CD14-positive monocyte (primary cell): ENCODE measurements at places on chromosomes 2 and 18. TPM values are rescaled to one million over a fixed set of nuclear protein-coding genes. Genes with fewer than 3 reads are reported as not detected.

The CDKL4 gene
- not detected for polyA plus RNA-seq

The MAPRE3 gene
- 2.4 TPM for polyA plus RNA-seq

The RAX gene
- polyA plus RNA-seq, result not detected in 2 replicates

The DYNAP gene
- polyA plus RNA-seq, result not detected

The UGT1A6 gene
- polyA plus RNA-seq, result not detected

The ZC3H6 gene
- 0.81 and 2.1 TPM in 2 replicates for polyA plus RNA-seq

The UGT1A10 gene
- not detected in 2 replicates for polyA plus RNA-seq

The ASB18 gene
- not detected for polyA plus RNA-seq

The OSBPL6 gene
- polyA plus RNA-seq, result not detected

DNA sequence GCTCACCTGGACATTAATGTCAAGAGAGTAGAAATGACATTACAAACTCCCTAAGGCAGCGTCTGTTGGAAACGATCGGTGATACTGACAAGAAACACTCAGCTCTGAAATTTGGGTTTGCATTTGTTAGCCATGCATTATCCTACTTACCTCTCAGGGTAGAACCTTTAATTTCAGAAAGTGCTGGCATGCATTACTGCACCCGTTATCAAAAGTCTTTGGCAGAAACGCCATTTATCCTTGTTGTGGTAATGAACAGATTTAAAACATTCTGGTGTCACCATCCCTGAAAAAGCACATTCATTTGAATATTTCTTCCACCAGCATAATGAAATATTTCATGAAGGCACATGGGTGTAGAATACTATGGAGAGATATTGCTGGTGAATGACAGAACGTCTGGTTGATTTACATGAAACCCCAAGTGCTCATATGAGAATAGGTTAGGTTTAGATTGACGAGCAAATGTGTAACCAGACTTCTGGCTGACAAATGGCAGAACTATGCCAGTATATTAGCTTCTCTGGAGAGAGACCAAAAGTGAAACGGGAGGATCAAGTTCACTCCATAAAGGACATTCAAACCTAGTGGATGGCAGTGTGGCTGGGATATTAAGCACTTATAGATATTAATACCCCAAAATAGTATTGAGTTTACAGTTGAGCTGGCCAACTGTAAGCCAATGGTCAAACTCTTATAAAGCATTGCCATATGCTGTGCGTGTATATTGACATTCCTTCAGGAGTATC is 53.5 kb upstream of the ITGB6 start:
- DNase-seq, result no peak
- no peak overlapping the region for H3K27ac ChIP-seq
- peaks cover 7% of the 10 kb centered on the region for H3K4me1 ChIP-seq
- H3K27me3 ChIP-seq, result no peaks in the 10 kb centered on the region
- H3K36me3 ChIP-seq, result no peaks in the 10 kb centered on the region
- H3K4me3 ChIP-seq, result no peak overlapping the region

DNA sequence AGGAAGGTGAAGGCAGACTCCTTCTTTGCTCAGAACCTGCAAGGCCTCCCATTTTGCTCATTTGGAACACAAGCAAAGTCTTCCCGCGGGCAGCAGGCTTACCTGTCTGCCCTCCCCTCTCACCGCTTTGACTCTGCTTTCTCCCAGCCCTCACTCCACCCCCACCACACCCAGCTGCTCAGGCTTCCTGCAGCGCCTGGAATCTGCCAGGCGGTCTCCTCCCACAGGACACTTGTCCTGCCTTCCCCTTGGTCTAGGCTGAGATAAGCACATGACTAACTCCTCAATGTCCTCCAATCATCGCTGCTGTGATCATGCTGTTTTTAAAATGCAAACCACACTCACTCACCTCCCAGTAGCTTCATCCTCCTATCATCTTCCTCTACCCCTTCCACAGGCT is 430.0 kb downstream of the ZNF516 start:
- H3K36me3 ChIP-seq, result no peaks in the 10 kb centered on the region
- DNase-seq, result no peak
- H3K4me1 ChIP-seq, result no peaks in the 10 kb centered on the region
- no peaks in the 10 kb centered on the region for H3K27me3 ChIP-seq

DNA sequence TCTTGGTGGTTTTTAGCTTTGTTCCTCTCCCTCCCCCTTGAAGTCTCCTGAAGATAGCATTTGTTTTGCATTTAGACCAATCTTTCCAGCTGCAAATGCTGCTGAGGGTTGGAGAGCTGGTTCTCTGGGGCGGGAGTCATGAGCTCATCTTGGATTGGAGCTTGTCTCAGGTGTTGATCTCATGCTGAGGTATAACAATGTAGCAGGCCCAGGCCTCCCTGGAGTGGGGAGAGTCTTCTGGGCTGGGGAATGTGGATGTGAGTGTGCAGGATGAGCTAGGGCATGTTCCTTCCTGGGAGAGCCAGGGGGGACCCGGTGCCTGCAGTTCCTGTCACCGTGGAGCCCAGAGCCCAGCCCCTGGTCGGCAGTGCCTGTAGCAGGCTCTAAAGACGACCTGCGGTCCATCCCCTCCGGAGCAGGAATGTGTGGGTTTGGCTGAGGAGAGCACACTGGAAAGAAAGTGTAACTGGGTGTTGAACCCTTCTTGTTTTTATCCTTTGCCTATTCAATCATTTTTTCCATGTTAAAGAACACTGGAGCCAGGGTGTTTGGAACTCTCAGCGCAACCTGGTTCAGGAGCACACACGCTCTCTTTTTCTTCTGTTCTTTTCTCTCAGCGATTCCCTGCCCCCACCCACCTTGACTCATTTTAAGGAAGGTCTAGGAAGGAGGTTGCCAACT is 2.7 kb downstream of the ZNF532 start:
- peaks cover 7% of the 10 kb centered on the region for H3K4me1 ChIP-seq
- no peak for DNase-seq
- H3K4me3 ChIP-seq, result no peak overlapping the region
- H3K27me3 ChIP-seq, result peaks cover 20% of the 10 kb centered on the region

DNA sequence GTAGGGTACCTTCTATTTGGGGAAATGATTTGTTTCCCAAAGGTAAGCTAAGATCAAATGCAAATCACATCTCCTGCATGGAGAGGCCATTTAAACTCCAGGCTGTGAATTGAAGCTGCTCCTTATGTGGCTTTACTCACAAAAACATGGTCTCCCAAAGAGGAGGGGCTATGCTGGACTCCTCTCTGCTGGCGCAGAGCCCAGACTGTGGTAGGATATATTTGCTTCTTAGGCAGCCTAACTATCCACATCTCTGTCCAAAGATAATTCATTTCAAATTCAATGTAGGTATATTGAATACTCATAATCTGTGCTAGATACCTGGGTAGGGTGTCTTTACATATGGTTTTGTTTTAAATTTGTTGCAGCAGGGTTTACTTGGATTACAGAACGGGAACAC is 358.5 kb downstream of the ALK start:
- H3K27me3 ChIP-seq, result no peaks in the 10 kb centered on the region
- H3K36me3 ChIP-seq, result no peaks in the 10 kb centered on the region
- H3K4me1 ChIP-seq, result no peaks in the 10 kb centered on the region
- H3K27ac ChIP-seq, result no peak overlapping the region
- H3K4me3 ChIP-seq, result no peak overlapping the region

GRCh38 chr2:127128445-127128904 is 21.5 kb upstream of the BIN1 start:
- H3K27me3 ChIP-seq, result no peaks in the 10 kb centered on the region
- H3K4me3 ChIP-seq, result no peak overlapping the region
- H3K36me3 ChIP-seq, result no peaks in the 10 kb centered on the region
- H3K4me1 ChIP-seq, result no peaks in the 10 kb centered on the region
- no peak for DNase-seq

GRCh38 chr2:100029460-100029859 is 112.9 kb downstream of the AFF3 start:
- H3K4me3 ChIP-seq, result no peak overlapping the region
- peaks cover 5% of the 10 kb centered on the region for H3K4me1 ChIP-seq
- no peaks in the 10 kb centered on the region for H3K27me3 ChIP-seq
- no peak for DNase-seq
- no peak overlapping the region for H3K27ac ChIP-seq

DNA sequence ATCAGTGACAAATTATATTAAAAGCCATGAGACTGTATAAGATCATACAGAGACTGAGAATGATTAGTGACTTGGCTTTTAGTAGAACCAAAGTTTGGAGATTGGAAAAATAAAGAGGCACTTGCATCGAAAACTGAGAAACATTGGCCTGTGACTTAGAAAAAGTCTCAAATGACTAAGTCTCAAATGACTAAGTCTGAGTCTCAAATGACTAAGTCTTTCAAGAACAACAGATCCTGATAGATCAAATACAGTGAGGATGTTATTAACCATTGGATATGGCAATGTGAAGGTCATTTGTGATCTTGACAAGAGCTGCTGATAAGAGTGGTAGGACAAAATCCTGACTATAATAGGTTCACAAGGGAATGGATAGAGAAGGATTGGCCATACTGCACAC is 135.5 kb upstream of the FANCL start:
- DNase-seq, result no peak
- no peak overlapping the region for H3K4me3 ChIP-seq
- H3K36me3 ChIP-seq, result no peaks in the 10 kb centered on the region

DNA sequence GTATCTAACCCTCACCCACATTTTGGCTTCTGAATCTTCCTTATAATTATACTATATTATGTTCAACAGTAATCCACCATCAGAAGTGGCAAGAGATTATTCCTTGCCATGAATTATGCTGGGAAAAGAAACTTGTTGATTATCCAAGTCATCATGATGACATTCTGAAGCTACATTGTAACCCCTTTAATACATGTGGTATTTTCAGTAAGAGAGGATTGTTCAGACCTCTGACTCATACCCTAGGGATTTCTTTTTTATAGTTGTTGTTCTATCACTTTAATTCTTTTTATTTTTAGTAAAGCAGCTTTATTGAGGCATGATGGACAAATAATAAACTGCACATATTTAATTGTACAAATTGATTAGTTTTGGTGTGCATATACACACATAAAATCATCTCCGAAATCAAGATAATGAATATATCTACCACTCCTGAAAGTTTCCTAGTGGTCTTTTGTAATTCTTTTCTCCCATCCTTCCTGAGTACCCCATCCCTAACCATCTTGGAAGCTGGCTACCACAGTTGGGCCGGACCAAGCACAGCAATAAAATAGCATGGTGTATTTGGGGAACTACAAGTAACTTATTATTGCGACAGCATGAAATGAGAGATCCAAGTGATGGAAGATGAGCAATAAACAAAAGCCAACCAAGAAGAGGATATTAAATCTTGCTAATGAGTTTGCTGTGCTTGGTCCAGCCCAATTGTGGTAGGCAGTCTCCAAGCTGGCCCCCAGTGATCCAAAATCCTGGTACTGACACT is 159.9 kb downstream of the BARD1 start:
- H3K4me1 ChIP-seq, result no peaks in the 10 kb centered on the region
- no peak overlapping the region for H3K4me3 ChIP-seq
- no peak for DNase-seq
- no peaks in the 10 kb centered on the region for H3K27me3 ChIP-seq
- no peak overlapping the region for H3K27ac ChIP-seq
- H3K36me3 ChIP-seq, result no peaks in the 10 kb centered on the region

DNA sequence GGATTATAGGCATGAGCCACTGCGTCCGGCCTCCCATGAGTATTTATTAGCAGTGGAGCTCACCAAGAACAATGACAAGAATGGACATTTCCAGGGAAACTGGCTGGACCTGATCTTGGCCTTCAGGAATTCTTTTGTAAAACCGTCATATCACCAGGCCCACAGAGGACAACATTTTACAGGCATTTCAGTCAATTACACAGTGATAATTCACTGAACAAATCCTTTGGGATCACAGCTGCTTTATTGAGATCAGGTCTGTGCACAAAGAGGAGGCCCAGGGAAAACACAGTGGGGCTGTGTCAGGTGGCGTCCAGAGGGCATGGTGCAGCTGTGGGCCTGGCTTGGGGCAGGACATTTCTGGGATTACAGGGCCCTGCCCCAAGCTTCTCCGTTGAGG is 30.1 kb upstream of the GTF2A1L start:
- H3K27me3 ChIP-seq, result no peaks in the 10 kb centered on the region
- H3K4me3 ChIP-seq, result no peak overlapping the region
- H3K27ac ChIP-seq, result no peak overlapping the region
- no peaks in the 10 kb centered on the region for H3K4me1 ChIP-seq

DNA sequence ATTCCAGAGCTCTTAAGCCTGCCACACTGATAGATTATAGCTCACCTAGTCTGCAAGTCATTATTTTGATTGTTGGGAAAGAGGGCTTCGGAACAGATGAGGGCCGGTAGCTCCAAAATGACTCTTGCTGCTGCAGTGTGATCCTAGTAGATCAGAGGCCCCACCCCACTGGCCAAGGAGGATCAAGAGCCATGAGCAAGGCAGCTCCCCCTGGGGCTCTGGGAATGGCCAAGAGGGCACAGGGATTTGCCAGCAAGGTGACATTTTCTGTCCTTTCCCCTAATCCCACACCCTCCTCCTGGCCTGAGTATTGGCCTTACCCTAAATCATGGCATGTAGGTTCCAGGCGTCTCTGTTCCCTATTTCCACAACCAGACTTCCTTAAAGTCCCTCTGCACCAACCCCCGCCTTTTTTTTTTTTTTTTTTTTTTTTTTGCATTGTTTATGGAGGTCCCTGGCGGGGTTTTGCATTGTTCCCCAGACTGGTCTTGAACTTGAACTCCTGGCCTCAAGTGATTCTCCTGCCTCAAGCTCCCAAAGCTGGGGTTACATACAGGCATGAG is 36.5 kb downstream of the EIF4E2 start:
- H3K4me3 ChIP-seq, result no peak overlapping the region
- peaks cover 14% of the 10 kb centered on the region for H3K4me1 ChIP-seq
- no peak for DNase-seq
- H3K27ac ChIP-seq, result no peak overlapping the region

DNA sequence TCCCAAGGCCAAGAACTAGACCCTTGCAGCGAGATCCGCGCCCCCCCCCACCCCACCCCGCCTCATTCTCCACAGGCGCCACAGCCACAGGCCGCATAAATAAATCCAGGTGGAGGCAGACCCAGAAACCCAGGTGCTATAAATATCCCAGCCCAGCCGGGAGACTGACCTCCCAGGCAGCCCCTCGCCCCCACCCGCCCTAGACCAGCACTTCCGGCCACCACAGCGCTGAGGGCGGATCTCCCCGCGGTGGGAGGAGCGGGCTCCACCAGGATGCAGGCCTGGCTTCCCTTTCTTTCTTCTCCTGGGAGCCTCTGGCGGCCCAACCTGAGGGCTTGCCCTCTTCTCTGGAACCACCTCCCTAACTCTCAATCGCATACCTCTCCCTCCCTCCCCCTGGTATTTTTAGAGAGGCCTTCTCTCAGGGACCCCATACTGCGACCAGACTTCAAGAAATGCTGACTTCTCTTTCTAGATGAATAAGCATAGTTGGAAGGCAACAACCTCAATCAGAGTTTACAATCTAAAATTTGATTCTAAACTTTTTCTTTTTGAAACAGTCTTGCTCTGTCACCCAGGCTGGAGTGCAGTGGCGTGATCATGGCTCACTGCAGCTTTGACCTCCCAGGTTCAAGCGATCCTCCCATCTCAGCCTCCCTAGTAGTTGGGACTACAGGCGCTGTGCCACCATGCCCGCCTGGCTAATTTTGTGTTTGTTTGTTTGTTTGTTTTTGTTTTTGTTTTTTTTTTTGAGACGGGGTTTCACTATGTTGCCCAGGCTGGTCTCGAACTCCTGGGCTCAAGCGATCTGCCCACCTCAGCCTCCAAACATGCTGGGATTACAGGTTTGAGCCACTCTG is 55.0 kb downstream of the PKDCC start:
- H3K4me3 ChIP-seq, result no peak overlapping the region
- peaks cover 100% of the 10 kb centered on the region for H3K4me1 ChIP-seq
- no peaks in the 10 kb centered on the region for H3K36me3 ChIP-seq
- H3K27me3 ChIP-seq, result no peaks in the 10 kb centered on the region
